Activated T-cell treated with anti-CD3 and anti-CD28 coated beads for 24 hours (primary cell): ENCODE measurements at places on chromosomes 7 and 10.

DNA sequence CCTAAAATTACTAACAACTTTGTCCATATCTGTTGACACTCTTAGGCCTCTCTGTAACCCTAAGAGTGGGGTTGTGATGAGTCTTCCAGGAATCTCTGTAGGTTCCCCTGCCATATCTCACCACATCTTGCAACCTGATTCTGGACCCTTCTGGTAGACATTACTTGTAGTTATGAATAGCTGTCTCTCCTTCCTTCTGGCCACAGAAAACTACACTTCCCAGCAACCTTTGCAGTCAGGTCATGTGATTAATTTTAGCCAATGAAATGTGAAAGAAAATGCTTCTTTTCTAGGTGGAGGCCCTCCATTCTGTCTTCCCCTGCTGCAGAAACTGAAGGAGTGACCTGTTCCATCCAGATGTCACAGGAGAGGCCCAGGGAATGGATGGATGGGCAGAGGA is 147.6 kb upstream of the AOAH start:
- no peak for DNase-seq

DNA sequence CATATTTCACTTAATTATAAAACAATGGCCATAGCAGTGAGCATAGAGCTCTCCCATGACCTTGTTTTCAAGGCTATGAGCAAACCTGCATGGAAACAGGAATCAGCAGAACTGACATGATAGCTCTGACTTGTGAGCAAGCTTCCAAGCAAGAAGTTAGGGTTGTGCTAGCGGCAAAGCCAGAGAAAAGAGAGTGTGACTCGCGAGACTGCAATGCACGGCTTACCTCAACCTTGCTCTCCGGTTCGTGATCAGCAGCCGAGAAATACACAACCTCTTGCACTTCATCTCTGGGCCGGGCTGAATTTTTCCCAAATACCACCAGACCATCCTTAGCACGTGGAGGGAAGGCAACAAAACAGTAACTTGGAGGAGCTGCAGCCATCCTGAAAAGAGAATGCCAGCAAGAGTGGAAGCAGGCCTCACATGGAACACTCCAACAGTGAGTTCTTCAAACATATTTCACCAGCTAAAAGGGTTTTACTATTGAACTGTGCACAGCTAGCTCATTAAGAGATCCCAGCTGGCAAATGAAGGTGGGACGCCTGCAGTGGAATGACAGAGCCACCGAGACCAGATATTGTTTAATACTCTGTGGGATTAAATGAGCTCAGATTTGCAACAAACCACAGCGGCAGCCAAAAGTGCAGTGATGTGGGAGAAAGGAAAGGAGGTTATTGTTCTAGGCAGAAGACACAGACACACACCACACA is 20.8 kb downstream of the SCRN1 start:
- no peak for DNase-seq

DNA sequence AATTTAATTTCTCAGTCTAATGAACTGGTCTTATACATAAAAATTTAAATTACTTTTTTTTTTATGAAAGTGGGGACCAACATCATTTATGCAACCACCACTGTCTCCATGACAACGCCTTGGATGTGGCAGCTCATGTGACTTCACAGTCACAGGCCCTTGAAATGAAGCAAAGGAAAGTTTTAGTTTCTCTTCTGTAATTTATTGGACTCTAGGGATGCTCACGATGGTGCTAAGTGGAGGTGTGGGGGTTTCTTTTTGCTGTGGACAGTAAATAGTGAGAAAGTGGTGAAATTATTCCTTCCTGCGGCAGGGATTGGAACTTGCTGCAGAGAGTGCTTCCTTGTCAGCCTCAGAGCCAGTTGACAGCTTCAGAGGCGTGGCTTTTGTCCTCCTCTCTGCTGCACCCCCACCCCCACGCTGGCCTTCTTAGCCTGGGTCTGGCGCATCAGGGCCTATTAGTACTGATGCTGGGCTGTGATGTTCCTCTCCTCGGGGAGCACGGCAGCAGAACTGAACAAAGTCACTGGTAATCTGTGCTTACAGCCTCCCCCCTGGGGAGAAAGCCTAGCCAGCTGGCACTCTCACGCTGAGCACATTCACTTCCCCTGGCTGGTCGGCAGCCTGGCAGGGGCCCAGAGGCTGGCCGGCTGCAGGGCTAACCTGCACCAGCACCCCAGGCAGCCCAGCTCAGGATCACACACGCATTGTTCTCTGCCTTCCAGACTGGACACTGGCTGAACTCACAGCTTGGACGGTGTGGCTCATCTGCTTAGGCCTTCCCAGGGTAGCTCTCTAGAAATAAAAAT is 517.5 kb upstream of the GALNT17 start:
- DNase-seq, result no peak

DNA sequence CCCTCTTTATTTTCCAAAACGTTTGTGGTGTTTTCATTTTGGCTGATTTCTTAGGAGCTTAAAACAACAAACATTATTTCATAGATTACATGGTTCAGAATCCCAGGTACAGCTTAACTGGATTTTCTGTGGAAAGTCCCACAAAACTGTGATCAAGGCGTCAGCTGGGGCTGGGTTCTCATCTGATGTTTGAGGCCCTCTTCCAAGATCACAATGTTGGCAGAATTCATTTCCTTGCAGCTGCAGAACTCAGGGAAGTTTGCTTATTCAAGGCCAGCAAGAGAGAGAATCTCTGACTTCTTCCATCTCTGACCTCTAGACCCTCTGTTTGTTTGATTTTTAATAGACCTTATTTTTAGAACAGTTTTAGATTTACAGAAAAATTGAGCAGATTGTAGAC is 108.4 kb upstream of the AGK start:
- no peak for DNase-seq

- no peak for DNase-seq
Observed at GRCh38 chr7:122829962-122830361, 56.3 kb downstream of the CADPS2 start.

DNA sequence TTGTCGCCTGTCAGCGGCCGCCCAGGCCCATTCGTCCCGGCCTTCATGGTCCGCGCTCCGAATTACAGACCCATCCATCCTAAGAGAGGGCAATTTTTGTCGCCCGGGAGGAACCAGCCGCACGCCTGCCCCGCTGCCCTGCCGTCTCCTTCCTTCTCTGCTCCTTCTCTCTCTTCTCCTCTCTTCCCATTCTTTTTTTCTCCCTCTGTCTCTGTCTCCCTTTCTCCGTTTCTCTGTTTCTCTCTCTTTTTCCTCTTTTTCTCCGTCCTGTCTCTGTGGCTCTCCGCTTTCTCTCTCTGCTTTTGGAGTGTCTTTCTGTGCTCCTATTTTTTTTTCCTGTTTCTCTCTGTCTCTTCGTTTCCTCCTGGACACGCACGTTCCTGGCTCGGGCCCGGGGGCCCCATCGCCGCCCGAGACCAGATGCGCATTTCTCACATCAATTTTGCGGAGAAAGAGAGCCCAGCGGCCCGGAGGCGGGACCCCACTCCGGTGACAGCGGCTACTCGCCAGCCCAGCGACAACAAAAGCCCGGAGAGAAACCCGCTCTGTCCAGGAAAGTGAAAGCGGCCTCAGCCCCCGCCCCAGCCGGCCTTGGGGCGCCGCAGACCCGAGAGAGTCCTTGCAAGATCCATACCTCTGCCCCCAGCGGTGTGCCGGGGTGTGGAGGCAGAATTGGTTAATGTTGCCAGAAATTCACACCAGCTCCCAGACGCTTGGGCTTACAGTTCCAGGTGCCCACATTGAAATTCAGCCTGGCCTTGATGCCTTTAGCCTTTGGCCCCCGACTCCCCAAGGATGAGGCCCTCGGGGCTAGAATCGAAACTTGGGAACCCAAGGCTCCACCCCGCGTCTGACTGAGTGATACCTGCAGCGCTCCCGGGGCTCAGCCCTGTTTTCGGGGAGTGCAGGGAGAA is 4.1 kb downstream of the LBX1 start:
- DNase-seq, result no peak

DNA sequence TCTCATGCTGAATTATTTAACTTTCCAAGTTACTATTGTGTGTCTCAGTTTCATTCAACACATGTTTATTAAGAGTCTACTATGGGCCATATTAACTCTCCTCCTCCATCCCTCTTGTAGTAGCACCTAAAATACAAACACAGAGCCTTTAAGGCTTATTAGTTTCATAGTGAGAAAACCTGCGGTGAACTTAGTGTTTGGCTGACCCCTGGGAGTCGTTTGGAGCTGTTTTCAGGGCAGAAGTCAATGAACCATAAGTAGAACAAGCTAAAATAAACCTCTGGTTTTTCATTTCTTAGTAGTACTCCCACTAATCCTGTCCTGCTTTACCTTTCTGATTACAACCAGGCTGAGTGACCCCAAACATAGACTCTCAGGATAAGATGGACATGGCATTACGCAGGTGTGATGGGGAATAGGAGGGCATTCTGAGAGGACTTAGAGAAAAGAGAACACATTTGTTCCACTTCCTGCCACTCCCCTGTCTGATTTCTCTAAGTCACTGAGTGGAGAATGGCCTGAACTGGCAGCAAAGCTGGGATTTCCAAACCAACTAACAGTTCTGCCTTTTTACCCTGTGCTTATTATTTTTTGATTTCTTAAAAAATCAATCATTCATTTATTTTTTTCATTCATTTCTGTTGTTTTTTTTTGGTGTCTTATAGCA is 74.5 kb downstream of the LRMDA start:
- no peak for DNase-seq

- no peak for DNase-seq
Observed at GRCh38 chr10:93565446-93565845, 1.0 kb upstream of the FFAR4 start.

- no peak for DNase-seq
Observed at GRCh38 chr10:93703066-93703465, 674 bp upstream of the FRA10AC1 start.

DNA sequence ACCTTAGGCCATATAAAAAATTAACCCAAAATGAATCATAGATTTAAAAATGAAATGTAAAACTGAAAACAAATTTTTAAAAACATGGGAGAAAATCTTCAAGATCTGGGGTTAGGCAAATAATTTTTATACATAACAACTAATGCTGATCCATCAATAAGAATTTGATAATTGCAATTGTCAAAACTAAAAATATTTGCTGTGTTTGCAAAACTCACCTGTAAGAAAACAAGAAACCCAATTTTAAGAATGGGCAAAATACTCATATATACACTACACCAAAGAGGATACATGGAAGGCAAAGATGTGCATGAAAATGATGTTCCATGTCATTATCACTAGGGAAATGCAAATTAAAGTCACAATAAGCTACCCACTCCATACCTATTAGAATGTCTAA is 194.8 kb upstream of the NRP1 start:
- DNase-seq, result no peak

DNA sequence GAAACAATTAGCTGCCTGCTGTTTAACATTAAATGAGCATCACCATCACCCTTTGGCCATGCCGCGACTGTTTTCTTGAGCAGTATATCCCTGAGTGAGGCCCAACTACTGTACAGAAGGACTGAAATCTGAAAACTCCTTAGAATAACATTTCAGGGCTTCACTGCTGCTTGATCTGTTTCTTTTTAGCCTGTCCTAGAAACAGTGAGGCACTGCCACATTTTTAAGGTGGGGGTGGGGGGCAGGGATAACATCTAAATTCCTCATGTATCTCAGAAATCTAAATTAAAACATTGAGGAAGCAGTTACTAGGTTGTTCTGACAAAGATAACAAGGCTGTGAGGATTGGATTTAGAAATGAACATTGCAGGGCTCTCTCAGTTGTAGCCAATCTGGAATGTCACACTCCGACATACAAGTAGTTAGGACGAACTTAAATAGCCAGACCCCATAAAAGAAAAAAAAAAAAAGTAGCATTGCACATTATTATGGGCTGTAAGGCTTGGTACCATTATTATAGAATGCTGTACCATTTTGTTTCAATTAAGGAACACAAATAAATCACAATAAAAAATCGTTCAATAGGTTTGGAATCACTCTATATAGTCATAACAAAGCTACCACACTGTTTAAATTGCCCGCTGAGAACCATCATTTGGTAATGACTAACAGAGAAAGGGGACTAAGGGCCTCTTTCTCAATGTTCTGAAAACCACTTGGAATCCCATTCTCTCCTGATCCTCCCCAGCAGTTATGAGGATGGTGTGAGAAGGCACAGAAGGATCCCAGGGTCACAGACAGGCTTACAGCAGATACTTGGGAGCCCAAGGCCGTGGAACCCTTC is 256.1 kb downstream of the INHBA start:
- no peak for DNase-seq

DNA sequence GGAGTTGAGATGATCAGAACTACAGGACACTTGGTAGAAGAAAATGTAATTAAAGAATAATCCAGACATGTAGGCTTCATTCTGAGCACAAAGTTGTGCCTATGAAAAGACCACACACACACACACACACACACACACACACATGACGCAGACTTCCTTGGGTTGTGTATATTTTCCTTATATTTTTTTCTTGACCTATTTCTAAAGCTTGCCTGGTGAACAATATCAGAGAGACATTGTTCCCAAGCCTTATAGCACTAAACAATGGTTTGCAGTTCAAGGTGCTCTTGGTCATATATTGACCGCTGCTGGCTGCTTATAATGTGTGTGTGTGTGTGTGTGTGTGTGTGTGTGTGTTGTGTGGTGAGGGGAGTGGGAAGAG is 202.7 kb downstream of the PRPF18 start:
- DNase-seq, result no peak

GRCh38 chr10:4522296-4523000 is 303.6 kb upstream of the AKR1E2 start:
- no peak for DNase-seq

GRCh38 chr10:122490268-122490667 is 28.9 kb downstream of the HTRA1 start:
- no peak for DNase-seq

GRCh38 chr10:95513008-95513589 is 48.1 kb downstream of the SORBS1 start:
- no peak for DNase-seq

- DNase-seq, result no peak
Observed at GRCh38 chr10:132027423-132027983, 38.2 kb upstream of the JAKMIP3 start.

GRCh38 chr10:103445767-103446567 is 6.2 kb downstream of the CALHM2 start:
- no peak for DNase-seq

DNA sequence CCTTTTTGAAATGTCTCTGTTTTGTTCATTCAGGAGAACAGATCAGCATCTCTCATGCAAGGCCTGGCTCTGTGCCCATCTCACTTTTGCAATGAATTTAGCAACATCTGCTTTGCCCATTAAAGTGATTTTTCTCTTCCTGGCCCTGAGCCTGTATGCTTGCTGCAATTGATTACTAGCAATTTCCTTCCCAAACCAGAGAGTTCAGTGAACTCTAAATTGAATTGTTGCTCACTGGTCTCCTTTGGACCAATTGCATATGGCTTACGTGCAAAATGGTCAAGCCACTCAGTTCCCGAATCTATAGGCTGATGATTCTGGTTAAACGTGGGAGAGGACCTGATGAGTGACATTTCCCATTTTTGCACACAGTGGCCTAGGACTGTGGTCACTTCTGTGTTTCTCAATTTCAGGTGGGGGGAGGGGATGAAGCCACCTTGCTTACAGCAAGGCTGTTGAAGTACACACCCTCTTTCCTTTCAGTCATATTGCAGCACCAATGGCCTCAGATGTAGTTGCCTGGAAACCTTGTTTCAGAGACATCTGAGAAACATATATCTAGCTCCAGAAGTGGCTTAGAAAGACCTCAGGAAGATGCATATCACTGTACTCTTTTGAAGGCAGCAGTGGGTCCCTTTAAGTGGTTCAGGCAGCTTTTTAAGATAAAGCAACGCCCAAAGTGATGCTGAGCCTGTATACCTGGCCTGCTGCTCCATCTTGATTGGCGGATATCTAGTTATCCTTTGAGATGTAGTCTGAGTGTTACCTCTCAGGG is 201.4 kb downstream of the PTEN start:
- peak; percentile 7 for DNase-seq
